ENCODE measurements at places on chromosomes 4 and X.

GRCh38 chrX:41291309-41291708, 42.7 kb upstream of the DDX3X start:
- DNase-seq, result no peak

DNA sequence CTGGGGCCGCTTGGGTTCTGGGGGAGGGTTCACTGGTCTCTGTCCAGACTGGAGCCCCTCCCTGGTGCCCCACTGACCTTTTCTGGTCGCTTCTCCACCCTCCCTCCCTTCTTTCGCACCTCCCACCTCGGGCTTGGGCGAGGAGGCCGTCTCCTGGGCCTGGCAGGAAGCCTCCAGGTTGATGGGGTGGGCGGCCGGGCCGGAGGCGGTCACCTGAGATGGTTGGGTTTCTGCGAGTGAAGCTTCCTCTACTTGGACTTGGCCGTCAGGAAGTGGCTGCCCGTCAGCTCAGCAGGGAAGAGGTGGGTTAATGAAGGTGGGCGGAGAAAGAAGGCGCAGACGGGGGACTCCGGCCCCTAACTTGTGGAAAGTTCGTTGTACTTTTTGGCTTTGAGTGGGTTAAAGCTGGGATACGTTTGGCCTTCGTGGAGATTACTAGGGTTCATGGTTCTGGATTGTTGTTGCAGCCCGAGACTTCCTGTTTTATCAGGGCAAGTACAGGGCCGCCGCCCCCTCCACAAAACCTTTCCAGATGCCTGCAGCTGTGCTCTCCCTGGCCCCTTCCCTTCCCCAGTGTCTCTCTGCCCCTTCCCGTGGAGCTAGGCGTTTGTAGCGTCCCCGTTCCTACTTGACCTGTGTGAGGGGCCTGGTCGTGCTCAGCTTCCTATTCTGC, 1.2 kb downstream of the AKAP17A start:
- DNase-seq, result no peak

DNA sequence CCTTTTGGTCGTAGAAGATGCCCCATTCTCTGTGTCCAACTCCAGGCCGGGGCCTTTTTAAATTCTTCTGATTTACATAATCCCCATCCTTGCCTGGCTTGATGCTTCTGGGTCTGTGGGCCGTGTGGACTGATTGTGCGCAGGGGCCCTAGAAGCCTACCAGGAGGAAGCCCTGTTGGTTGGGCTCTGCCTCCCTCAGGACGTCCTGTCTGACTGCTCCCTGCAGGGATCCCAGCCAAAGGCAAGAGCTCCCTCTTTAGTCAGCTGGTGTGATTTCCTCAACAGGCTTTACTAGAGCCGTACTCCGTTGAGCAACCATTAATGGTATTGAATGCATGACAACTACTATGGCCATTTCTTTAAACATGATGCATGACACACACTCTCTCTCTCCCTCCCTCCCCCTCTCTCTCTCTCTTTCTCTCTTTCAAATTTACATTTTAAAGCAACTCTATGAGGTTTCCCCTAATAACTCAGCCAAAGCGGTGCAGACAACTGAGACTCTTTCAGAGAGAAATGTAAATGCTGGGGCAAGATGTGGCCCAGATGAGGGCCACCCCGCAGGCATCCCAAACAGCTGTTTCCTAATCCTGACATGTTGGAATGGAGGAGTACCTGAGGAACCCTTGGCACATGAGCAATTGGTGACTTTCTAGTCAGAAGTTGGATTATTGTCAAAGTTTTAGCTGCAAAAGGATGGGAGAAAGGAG, 117.3 kb downstream of the DRD5 start:
- no peak for DNase-seq

DNA sequence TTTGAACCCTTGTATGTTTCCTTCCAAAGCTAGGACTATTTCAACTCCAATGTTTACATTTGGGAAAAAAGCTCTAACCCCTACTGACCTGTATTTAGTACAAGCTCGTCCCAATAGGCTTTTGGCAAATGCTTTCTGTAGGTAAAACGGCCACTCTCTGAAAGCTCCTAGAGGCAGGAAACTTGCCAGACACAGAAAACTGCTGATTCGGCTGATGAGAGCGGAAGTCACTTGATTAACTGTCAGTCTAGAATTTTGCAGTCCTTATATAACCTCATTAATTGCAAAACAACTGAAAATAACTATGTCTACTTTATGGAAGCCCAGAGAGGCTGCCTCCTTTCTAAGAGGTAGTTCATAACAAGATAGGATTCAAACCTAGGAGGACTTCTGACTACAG, 108.1 kb downstream of the TSPAN7 start:
- DNase-seq, result no peak

DNA sequence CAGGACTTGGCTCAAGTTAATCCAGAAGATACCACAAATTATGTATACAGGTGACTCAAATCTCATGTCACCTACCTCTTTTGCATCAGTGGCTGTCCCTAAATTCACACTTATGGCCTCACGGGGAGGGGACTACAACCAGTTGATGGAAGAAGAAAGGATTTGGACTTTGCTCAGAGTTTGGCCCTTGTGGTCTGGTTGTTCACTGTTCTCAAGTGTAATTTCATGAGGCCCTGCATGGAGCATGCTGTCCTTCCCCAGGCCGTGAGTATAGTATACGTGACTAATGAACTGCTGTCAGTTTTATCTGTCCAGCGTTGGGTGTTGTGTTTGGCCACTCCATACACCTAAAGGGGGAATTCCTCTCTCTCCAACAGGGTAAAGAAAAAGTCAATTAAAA, 27.5 kb upstream of the LSM6 start:
- DNase-seq, result no peak

DNA sequence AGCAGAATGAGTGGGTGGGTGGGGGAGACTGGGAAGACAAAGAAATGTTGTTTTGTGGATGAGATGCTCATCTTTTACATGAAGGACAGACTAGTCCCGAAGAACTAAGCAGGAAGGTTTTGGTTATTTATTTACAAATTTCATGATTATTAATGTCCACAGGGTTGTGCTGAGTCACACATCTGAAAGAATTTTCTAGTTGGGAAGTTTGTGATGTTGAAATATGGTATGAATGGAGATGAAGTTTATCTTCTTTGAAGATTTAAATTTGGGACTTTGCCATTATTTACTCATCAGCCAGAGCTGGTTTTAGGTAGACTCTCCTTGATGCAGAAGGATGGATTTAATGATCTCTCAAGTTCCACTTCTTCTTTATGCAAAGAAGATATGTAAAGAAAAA, 75.5 kb downstream of the MOSPD2 start:
- DNase-seq, result no peak

GRCh38 chr4:137861682-137862081, 329.4 kb upstream of the PCDH18 start:
- no peak for DNase-seq

DNA sequence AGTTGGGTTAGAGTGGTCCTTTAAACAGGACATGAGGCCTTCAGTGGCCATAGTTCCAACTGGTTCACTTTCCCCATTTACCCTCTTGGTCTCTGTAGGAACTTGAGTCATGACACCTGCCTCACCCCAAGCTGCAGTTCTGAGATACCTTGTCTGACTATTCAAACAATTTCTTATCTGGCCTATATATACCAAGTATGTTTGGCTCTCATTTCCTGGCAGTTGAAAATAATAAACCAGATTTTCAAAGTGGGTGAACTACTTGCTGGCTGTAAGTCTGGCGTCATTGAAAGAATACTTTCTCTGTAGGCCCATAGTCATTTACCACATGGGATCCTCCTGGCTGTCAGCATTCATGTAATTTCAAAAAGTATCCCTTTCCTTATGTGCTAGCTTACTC, 228.8 kb downstream of the SHROOM3 start:
- DNase-seq, result no peak

DNA sequence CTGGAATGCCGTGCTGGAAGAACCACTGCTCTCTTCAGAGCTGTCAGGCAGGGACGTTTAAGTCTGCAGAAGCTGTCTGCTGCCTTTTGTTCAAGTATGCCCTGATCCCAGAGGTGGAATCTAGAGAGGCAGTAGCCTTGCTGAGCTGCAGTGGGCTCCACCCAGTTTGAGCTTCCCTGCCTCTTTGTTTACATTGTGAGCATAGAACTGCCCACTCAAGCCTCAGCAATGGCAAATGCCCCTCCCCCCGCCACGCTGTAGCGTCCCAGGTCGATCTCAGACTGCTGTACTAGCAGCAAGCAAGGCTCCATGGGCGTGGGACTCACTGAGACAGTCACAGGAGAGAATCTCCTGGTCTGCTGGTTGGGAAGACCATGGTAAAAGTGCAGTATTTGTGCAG, 34.8 kb upstream of the MUC7 start:
- DNase-seq, result no peak

GRCh38 chr4:146159384-146160058, 16.0 kb upstream of the LSM6 start:
- no peak for DNase-seq

- DNase-seq, result no peak
Measured at GRCh38 chrX:40964633-40965586, 120.3 kb upstream of the USP9X start.

GRCh38 chr4:159425737-159426305, 322.9 kb downstream of the RAPGEF2 start:
- DNase-seq, result no peak

- DNase-seq, result no peak
Measured at GRCh38 chr4:173253561-173253960, 80.6 kb downstream of the HMGB2 start.

- no peak for DNase-seq
Measured at GRCh38 chrX:97882306-97882705, 998.6 kb downstream of the RPA4 start.

DNA sequence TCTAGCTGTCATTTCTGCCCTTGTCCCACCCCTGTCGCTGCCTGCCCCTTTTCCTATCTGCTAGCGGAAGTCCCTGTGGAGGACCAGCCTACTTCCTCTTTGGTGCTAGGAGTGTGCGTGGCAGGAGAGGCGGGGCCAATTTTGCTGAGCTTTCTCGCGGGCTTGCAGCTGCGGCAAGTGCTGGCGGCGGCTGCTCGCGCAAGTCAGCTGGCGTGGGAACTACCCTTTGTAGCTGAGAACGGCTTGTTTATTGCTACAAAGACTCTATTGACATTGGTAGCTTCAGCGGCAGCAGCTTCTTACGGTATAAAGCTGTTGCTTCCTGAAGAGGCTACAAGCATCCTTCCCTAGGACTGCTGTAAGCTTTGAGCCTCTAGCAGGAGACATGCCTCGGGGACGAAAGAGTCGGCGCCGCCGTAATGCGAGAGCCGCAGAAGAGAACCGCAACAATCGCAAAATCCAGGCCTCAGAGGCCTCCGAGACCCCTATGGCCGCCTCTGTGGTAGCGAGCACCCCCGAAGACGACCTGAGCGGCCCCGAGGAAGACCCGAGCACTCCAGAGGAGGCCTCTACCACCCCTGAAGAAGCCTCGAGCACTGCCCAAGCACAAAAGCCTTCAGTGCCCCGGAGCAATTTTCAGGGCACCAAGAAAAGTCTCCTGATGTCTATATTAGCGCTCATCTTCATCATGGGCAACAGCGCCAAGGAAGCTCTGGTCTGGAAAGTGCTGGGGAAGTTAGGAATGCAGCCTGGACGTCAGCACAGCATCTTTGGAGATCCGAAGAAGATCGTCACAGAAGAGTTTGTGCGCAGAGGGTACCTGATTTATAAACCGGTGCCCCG, at the start of gene MAGEH1:
Gene MAGEH1 (plus strand): TSS at position 138 of the 843 bp plus-strand sequence. CDS start 248 bp downstream, at position 386.
- peak; percentile 74 for DNase-seq

GRCh38 chr4:16757080-16757521, 141.3 kb downstream of the LDB2 start:
- DNase-seq, result no peak

DNA sequence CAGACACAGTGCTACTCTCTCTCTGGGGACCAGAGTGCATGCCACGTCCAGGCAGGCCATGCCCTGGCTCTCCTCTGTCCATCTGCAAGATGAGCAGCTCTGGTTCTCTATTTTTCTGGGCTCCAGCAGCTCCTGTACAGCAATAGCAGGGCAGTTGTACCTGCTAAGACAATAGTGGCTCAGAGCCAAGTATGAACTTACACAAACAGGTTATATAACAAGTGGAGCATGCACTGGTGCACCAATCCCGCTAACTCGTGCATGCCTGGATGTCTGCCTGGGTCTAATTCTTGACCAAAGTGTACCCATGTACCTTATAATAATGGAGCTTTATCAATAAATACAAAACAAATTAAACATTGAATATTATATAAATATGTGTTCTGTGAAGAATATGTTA, 392.3 kb downstream of the CENPC start:
- no peak for DNase-seq

GRCh38 chr4:88138561-88138960, 19.9 kb downstream of the ABCG2 start:
- DNase-seq, result no peak

- no peak for DNase-seq
Measured at GRCh38 chr4:124953061-124953460, 240.5 kb upstream of the ANKRD50 start.

DNA sequence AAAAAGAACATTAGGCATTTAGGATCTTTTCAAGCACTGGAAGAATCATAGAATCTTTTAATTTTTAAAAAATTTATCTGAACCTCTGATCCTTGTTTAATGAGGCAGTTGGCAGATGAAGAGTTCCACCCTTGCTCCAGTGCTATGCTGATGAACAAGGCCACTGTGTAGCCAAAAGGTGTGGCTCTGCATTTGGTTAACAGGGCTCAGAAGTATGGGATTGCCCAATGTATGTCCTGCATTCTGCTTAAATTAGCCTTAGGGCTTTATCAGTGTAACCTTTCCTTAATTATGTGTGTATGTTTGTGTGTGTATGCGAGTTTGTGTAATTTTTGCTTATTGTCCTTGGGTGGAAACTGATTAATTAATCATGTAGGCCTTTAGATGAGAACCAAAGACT, 43.3 kb upstream of the PPM1K start:
- no peak for DNase-seq

- no peak for DNase-seq
Measured at GRCh38 chr4:13529128-13529919, 15.0 kb downstream of the NKX3-2 start.

Measured in stimulated activated CD8-positive, alpha-beta memory T cell treated with anti-CD3 and anti-CD28 coated beads, Interleukin-15, amount 100 ng/mL, for 48 hours (primary cell).